ENCODE measurements at places on chromosomes 13 and 19. TPM values are rescaled to one million over a fixed set of nuclear protein-coding genes. Genes with fewer than 3 reads are reported as not detected.

DNA sequence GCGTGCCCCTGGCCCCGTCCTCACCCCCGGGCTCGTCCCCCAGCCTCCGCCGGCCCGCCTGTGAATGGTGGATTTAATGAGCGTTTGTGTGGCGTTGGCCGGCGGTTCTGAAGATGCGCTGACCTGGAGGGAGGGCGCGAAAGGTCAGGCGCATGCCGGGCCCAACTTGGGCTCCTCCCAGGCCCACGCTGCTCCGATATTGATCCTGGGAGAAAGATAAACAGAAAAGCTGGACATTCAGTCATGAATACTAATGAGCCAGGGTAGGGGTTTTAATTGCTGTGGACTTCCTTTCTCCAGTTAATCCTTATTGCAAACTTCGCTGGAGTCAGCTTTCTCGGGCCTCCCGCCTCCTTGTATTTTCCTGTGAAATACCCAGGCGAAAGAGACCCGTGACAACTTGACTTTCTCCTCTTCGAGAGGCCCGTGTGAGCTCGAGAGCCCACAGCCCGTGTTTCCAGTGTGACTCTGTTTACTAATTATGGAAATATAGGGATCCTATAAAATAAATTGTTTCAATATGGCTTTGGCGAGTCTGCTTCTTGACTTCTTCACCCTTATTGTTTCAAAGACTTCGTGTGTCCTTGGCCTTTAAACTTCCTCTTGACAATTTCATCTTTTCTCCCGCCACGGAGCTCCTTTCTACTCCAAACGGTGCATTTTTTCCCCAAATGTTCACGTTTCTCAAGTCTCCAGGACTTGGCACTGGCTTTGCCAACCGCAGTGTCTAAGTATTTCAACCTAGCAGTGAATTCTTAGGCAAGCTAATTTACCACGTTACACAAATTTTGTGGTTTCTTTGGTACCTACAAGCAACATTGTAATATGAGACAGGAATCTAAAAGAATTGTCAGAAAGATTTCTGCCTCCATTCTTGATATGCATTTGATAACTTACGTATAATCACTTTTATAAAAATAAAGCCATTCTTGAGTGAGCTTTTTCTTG lies 10.5 kb downstream of the ZIC2 start:
- DNase-seq: peak; percentile 68

ZNF557 gene
- total RNA-seq: 7.9 TPM

- no peak for DNase-seq
These were observed 57.8 kb downstream of the CCDC70 start for GRCh38 chr13:51919531-51919930.

NUDT19 gene
- total RNA-seq: 7.2 TPM

RPL13A gene
- 3,787 TPM for total RNA-seq

GRCh38 chr13:28494778-28495537 lies at the start of gene FLT1:
Gene FLT1, minus strand, starts transcription at chr13:28495128. Its CDS starts 285 bp downstream, at chr13:28494843.
- DNase-seq: peak; percentile 22

NANOS3 gene
- 3.0 TPM for total RNA-seq

SIX5 gene
- total RNA-seq: 22.1 TPM

DNA sequence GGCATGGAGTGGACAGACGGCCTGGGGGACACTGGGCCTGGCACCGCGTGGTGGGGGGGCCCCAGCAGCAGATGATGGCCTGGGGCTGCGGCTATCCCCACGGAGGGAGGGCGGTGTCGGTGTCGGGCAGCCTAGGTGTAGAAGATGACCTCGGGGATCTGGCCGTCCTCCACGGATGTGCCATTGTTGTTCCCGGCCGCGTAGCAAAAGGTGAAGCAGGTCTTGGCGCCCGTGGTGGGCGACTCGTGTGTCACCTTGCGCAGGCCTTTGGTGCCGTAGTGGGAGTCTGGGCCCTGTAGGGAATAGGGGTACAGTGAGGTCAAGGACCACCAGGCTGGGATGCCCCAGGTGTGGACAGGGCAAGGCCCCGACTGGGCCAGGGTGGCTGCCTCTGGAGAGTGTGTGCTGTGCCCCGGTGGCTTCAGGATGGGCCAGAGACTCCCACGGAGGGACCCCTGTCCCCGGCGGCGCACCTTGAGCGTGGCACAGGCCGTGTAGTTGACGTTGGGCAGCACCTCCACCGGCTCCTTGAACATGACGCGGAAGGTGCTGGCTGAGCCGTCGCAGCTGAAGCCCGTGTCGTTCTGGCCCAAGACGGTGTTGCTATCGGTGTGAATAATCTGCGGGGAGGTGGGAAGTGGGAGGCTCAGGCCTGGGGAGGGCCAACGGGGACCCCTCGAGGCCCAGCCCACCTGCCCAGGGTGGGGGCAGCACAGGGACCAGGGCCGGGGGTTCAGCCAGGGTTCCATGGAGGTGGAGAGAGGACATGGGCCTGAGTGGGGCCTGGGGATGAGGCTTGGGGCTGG lies 29.0 kb downstream of the BTBD2 start:
- DNase-seq: no peak

DNA sequence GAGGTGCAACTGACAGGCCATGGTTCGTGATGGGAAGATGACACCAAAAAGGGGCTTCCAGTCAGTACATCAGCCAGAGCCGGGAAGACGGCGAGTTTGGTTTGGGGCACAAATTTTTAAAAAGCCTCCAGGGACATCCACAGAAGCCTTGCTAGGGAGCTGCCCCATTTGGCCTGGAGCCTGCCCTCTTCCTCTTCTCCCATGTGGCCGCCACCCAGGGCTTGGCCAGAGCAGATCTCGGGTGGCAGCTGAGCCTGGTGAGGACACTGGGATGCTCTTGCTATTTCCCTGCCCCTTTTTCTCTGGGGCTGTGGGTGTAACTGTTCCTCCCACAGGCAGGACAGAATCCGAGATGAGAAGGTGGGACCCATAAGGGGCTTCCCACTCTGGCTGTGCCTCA lies 8.2 kb downstream of the ETFB start:
- DNase-seq: no peak

DNA sequence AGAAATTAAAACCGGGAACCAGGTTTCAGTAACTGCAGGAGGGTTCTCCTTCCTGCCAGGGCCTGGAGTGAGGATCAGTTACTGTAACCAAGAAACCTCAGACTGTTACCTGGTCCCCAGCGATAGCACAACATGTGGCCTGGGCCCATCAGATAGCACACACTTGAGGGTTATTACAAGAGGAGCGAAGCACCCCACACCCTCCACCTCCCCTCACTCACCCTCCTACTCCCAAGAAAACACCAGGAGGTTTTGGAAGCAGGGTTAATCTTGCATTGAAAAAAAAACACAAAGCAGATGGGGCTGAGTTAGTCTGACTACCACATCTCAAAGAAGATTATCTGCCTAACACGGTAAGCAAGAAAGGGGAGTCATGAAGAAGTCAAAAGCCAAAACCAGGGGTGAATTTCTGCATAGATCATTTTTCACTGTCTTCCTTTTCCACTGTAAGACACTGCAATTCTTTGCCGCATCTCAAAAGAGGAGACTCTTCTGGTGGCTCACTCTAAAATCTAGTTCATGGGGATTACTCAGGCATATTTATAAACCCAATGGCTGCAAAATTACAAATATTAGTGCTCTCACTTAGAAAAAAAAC lies 75.9 kb upstream of the DOCK9 start:
- peak; percentile 33 for DNase-seq

DNA sequence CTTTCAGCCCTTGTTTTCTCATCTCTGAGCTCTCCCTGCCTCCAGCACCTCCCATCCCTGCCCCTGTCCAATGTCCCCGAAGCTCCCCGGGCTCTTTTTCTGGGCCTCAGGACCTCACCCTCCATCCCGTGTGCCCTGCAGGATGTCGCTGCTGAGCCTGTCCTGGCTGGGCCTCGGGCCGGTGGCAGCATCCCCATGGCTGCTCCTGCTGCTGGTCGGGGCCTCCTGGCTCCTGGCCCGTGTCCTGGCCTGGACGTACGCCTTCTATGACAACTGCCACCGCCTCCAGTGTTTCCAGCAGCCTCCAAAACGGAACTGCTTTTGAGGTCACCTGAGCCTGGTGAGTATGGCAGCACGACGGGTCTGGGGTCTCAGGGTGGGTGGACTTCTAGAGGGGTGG lies 51.1 kb upstream of the CYP4F8 start:
- no peak for DNase-seq

- peak; percentile 64 for DNase-seq
These were observed 425.7 kb downstream of the KLF12 start for GRCh38 chr13:73708393-73708985.

LILRB2 gene
- not detected for total RNA-seq

DNA sequence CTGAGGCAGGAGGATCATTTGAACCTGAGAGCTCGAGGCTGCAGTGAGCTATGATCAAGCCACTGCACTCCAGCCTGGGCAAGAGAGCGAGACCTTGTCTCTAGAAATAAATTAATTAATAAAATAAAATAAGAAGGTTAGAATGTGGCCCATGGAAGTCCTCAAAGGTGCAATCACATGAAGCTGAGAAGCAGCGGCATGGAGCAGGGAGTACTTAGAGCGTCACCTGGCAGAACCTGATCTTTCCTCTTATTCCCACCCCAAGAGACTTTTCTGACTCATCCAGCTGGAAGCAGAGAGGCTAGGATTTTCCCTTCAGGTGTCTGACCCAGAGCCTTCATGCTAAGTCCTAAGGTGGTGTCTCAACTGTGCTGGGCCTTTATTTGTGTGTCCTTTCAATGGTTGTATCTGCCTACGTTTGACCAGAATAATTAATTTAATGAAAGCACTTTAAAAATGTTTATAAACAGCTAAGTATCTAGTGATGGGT lies 8.9 kb upstream of the MRPS31 start:
- DNase-seq: no peak

PRR19 gene
- total RNA-seq: 1.8 TPM

ZNF700 gene
- 11.3 TPM for total RNA-seq

- DNase-seq: no peak
These were observed 104.2 kb downstream of the TDRD3 start for GRCh38 chr13:60501236-60501635.

DNA sequence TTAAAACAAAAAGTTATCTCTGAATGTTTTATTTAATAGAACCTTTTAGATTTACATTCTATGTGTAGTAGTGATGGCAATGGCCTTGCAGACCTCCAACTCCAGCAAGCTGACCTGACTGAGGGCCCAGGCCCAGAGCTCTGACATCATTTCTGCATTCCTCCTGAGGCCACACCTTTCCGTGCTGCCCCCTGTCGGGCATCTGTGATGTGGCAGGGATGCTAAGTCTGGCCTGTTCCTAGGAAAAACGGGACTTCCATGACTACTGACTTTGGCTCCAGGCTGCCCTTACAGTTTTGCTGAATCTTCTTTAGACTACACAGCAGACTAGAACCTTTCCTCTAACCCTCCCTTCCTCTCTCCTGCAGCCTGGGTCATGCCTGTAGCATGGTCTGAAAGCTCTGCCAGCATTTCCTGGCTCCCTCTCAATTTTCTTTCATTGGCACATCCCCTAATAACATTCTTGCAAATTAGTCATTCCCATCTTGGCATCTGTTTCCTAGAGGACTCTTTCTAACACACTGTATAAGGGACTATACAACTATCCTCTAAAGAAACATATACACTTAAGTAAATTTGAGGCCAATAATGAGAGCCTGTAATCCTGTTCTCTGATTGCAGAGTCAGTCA lies 249.1 kb downstream of the GPC5 start:
- DNase-seq: no peak

All from G401 (cell line).